ENCODE measurements at places on chromosomes 2 and 18.
A peak's percentile ranks its signal among the peaks of the same experiment; 100 is the strongest.

DNA sequence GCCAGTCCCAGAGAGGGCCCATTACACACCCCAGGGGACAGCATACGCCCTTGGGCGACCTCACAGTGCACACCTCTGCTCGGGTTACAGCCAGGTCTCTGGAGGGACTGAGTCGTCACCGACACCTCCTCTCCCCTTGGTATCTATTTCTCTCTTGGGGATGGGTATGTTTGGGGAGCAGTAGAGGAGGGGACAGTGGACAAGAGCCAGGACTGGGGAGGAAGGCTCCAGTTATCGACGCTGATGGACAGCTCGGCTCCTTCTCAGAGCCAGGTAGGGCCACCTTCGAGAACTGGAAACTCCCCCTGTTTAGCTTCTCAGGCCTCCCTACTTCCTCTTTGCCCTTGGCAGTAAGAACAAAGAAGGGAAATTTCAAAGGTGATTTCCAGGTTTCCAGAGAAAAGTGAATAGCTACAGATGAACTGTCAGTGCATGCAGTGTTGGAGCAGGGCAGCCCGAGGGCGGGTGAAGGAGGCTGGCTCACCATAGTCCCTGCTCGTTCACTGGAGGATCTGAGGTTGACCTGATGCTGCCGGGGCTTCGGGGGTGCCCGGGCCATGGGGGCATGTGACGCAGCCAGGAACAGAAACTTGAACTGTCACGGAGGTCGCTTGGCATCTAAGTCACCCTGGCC, 4.4 kb upstream of the SEMA4C start:
- DNase-seq = no peak

- no peak for DNase-seq
Observed at GRCh38 chr2:16334886-16335603, 330.6 kb downstream of the CYRIA start.

- DNase-seq = no peak
Observed at GRCh38 chr2:179049546-179050311, at the start of gene CCDC141. TSS of gene CCDC141 (minus strand) at chr2:179050137. CDS start at chr2:179049941, 196 bp downstream.

GRCh38 chr2:151439127-151439526, 29.4 kb downstream of the RIF1 start:
- DNase-seq = no peak

DNA sequence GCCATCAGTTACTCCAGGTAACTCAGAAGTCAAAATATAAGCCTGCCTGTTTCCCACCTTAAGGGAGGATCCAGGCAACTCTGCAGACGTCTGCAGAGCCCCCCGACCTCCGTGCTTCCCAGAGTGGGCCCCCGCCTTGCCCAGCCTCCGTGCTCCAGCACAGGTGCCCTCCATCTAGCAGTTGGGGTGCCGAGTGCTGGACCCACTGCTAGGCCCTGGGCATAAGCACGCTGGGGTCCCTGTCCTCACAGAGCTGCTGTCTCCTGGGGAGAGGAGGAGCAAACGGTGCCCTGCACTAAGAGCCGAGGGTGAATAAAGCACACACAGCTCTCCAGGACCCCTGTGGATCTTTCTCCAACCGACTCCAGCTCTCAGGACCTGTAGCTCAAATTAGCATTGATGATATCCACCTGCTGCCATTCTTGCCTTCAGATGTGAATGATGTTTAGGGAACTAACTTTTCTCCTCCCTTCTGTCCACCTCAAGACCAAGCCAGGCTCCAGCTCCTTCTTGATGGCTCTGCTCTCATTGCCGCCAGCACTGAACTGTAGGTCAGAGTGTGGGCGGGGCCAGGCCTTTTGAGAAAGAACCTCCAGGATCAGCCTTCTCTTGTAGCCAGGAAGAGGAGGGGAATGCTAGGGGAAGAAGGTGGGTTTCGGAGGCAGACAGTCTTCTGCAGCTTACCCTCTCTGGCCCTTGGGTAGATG, 121.2 kb downstream of the SMAD7 start:
- no peak for DNase-seq

DNA sequence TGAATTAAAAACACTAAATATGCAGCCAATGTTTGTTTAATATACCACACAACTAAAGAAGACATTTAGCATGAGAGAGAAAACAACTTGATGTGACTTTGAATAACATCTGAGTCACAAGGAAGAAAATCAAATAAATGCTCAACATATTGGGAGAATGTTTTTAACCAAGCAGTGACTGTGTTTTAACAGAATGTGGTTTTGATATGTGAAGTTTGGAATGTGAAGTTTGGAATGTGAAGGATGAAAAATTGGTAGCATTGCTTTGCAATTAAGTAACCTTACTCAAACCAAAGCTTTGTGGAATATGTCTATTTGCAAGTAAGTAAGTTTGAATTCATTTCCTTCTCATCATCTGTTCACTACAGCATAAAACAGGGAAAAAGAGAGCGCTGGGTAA, 128.2 kb upstream of the DNAJC10 start:
- DNase-seq = peak; percentile 74

DNA sequence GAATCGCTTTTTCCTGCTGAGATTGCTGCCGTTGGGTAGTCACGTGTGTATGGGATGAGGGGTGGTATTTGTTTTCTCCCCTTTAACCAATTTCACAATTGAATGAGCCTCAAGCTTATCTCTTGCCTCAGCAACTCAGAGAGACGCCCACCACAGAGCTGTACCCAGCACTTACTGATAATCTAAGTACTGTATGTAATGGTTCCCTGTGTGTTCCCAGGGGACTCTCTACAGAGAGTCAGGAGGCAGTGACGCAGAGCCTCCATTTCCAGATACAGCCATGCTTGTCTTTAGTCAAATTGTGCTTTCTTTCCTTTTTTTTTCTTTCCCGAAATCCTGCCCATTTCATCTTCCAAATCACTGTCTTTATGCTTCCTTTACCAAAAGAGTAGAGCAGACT, 1102.1 kb upstream of the KLHL29 start:
- no peak for DNase-seq

- peak; percentile 47 for DNase-seq
Observed at GRCh38 chr2:30315391-30316063, 84.2 kb downstream of the LBH start.

DNA sequence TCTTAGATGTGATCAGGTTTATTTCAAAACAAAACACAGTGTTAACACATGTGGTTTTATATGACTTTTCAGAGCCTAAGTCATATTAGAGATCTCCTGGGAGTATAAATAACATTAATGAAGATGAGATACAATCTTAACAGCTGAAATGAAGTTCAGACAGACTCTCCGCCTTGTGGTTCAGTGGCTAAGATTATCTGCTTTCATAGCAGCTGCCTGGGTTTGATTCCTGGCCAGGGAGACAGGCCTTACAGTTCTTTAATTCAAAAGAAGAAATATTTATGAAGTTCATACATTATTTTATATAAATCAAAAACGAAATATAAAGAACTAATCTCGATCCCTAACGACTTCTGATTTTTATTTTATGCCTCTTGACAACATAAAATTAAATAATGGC, 35.2 kb upstream of the TTC32 start:
- no peak for DNase-seq

DNA sequence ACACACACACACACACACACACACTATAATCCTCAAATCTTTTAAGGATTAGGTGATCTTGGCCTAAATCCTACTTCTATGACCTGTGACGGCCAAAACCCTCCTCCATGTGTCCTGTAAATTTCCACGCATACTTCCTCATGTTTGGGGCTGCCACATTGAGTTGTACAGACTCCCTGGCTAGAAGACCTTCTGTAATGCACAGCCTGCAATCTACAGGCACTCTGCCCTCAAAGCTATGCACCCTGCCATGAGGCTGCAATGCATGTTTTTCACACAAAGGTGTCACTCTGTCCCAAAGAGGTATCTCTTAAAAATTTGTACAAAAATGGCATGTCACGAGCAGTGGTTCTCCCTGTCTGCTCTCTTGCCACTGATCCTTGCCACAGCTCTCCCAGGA, 26.4 kb upstream of the B4GALT6 start:
- no peak for DNase-seq

GRCh38 chr18:435940-436339, 64.6 kb downstream of the COLEC12 start:
- DNase-seq = no peak

DNA sequence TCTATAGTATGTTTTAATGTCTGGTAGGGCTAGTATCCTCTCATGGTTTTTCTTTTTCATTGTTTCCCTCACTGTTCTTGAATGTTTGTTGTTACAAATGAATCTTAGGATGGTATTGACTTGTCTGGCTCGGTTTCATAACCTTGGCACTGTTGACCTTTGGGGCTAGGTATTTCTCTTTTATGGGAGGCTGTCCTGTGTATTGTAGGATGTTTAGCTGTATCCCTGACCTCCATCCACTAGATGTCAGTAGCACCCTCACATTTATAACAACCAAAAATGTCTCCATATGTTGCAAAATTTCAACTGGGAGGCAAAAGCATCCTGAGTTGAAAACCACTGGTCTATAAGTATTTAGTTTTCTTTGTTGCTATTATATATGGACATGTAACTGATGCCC, 7.0 kb upstream of the AOX1 start:
- peak; percentile 55 for DNase-seq

DNA sequence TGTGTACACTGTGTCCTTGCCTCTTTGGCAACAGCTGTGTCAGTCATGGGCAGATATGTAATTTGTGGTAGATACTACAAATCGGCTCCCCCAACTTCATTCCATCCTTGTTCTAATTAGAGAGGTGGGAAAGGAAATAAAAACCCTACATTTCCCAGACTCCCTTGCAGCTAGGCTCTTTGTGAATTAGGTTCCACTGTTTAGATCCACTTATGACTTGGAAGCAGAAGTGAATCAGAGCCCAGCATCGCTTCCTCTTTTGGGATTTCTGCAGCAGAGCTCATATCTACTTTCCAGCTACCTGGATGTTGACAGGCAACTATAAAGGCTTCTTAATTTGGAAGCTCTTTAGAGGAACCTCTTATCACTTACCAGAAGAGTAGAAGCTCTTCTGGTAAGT, 34.1 kb upstream of the NARS1 start:
- no peak for DNase-seq

- no peak for DNase-seq
Observed at GRCh38 chr2:60311524-60311923, 241.9 kb downstream of the BCL11A start.

DNA sequence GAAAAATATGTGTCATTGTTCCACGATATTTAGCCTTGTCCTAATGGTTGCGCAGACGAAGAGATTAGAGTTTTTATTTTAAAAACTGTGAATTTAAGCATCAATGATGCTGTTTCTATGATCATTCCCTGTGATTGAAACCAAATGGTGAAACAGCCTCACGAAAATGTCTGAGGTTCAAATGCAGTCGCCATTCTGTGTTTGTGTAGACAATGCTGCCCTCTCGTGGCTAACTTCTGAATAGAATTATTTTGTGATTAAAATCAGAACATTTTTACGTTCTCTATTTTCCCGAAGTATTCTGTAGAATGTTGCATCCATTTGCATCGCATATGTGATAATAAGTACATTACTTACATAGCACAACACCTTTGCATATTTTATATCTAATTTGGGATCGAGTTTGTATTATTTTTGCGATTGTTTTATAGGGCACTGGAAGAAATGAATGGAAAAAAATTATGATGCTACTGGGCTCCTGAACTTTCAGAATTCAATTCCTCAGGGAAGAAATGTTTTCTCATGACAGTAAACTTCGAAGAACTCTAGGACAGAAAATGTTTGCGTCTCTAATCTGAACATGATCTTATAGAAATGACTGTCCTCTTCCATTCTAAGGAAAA, 54.8 kb upstream of the CREB1 start:
- peak; percentile 49 for DNase-seq

DNA sequence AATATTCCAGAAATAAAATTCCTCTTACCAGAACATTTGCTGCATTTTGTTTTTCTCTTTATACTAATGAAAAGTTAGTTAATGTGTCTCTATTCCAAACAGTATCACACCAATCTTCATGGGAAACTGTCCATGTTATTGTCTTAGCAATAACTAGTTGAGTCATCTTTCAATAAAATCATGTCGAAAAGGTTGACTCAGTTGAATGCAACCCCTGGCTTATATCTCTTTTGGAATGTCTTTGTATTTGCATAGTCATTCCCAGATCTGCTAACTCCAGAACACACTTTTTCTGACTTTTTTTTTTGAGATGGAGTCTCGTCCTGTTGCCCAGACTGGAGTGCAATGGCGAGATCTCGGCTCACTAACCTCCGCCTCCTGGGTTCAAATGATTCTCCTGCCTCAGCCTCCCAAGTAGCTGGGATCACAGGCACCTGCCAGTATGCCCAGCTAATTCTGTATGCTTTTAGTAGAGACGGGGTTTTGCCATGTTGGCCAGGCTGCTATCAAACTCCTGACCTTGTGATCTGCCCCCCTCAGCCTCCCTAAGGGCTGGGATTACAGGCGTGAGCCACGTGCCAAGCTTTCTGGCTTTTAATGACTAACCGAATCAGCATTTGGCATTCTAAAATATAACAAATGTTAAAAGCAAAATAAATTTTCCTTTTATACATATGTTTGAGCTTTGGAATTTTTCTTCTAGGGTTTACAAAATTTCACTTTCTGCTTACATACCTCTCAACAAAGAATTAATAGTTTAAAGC, 133.2 kb upstream of the GULP1 start:
- peak; percentile 11 for DNase-seq

DNA sequence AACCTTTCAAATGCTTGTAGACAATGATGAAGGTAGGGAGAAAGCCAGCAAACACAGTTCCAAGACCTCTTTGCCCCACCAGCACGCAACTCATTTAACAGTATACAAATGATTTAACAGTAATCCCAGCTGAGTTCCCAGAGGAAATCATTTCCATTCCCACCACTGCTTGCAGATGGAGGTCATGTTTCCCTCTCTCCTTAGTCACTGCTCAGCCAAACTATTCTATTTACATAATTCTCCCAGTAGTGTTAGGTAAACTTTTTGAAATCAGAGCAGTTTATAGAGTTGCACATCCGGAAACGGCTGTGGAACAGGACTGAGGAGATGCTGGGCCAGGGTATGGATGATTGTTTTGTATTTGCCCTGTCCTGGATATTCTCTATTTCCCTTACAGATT, 328.5 kb downstream of the FIGN start:
- peak; percentile 27 for DNase-seq

GRCh38 chr2:25358249-25358815, 16.6 kb upstream of the DNMT3A start:
- no peak for DNase-seq

Measured in HT1080 (cell line).